NCI-H226 (cell line): ENCODE measurements at places on chromosomes 5 and 9.

DNA sequence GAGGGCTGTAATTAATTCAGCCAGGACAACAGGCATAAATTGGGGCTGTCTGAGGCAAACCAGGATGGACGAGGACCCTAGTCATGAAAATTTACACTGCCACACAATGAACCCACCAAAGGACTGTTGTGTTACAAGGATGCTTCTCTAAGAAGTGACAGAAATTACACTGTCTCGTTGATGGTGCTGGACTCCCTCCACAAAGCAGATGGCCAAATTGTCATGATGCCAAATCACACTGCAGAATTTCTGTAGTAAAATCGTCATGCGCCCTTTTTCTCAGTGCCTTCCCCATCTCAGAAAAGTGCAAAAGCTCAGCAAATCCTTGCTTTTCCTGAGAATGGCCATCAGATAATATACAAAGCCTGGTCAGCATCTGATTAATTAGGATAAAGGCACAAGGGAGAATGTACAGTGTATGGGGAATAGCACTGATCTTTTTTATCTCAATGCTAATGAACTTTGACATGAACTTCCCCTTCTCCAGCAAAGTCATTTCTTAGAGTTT is 545.8 kb downstream of the CSNK1G3 start:
- no peak for DNase-seq

DNA sequence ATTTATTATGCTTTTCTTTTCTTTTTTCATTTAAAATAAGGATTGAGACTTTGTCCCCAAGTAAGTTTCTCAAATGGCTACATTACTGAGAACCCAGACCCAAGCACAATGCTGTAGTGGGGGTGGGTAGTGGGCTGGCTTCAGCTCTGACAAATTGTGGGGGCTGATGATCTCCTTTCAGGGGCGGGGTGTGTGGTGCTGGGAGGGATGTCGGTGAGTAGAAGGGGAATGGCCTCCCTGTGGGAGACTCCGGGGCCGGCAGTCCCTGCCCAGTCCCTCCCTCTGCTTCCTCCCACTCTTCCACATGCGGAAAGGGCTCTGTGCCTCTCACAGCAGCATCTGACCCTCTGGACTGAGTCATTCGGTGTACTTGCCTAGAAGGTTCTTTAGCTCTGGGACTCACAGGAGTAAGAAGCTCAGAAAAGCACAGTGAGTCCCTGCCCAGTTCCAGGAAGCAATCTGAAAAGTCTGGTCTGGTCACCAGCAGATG is 14.3 kb downstream of the CD180 start:
- DNase-seq = peak; percentile 80

DNA sequence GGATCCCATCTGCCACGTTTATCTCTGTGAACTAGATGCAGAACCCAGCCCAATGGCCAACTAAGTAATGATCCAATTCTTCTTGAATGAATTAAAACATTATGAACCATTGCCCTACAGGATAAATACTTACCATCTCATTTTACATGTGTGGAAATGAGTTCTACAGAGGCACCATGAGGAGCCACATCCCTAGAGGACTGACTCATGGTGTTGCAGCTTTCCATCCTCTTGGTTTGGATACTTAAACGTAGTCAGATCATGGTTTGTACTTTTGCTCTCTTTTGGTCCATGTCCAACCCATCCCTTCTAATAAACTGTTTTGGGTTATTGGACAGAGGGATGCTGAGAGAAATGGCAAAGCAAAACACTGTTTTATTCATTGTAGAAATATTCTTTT is 484.8 kb downstream of the EBF1 start:
- DNase-seq = no peak

DNA sequence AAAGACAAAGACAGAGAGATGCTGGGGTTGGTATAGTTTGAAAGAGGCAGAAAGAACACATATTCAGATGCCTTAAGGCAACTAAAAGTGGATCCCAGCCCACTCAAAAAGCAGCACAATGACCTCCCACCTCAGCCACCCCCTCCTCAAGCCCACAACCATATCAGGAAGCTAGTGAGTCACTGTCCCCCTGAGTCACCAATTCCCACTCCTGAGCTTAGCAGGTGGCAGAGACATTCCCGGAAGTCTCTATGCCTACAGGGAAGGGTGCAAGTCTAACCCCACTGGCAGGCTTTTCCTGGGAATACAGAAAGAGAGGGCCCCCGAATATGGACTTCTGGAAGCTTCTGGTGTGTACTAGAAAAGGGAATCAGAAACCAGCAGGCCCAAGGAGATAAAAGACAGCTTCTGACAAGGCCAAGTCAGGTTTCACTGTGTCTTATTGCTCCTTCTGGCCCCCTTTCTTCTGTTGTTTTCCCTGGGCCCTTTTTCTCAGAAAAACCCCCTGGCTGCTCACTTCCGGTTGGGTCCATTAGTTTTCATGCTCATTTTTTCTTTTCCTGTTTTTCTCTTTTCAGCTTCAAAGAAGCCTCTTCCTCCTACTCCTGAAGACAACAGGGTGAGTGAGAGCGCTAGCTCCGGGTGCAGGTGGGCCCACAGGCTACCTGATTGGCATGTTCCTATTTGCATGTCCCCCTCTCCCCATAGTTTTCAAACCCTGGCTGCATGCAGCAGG is 36.8 kb downstream of the ITK start:
- DNase-seq = no peak

DNA sequence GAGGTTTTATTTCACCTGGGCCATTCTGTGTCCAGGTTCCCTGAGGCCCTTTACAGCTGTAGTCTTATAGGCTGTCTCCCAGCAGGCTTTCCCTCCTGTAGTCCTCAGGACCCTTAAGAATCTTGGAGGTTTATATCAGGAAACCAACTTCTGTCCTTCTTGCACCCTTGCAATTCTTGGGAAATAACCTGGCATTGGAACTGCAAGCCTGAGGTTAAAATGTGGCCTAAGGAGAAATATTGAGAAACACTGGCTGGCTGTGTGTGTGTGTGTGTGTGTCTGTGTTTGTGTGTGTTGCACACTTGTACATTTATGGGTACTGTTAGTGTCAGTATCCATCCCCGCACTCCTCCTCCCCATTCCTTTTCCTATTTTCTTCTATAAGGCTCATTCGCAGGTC is 168.9 kb downstream of the PAPPA start:
- no peak for DNase-seq

GRCh38 chr9:109283012-109283411 is 37.8 kb downstream of the EPB41L4B start:
- no peak for DNase-seq

GRCh38 chr9:74742792-74743730 is 144.7 kb downstream of the TRPM6 start:
- DNase-seq = no peak

- DNase-seq = no peak
Measured at GRCh38 chr5:140249536-140249935, 53.4 kb downstream of the PFDN1 start.

GRCh38 chr9:132536124-132536523 is 46.3 kb upstream of the BARHL1 start:
- DNase-seq = no peak

DNA sequence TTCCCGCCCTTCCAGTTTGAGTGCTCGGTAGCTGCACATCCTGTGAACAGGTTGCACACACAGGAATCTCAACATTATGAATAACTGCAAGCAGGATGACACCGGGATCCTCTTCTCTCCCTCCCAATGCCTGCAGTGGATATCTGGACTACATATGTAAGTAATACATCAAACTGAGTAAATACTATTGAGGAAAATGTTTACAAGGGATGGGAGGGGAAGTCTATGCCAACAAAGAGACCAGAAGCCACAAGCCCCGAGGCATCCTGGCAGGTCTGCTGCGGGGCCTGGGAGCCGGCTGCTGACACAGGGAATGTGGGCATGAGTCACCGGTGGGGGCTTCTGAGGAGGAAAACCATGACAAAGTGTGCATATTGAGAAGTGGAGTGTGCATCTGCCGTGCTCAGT is 8.6 kb upstream of the ANKRD33B start:
- peak; percentile 80 for DNase-seq

DNA sequence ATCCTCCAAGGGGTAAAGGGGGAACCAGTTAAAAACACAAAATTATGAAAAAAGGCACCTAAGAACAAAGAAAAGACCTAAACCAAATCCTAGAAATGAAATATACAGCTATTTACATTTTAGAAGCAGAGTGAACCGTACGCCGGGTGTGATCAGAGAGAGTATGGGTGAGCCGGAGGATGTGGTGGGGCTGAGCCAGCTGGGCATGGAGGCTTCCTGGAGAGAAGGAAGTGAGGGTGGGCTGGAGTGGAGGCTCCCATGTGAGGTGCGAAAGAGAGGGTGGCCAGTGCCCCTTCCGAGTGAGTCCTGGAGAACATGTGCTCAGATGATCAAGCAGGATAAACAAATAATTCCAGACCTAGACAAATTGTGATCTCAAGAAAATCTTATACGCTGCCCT is 111.6 kb downstream of the CACNA1B start:
- no peak for DNase-seq

- no peak for DNase-seq
Measured at GRCh38 chr9:136793086-136793946, 2.2 kb downstream of the TMEM141 start.

DNA sequence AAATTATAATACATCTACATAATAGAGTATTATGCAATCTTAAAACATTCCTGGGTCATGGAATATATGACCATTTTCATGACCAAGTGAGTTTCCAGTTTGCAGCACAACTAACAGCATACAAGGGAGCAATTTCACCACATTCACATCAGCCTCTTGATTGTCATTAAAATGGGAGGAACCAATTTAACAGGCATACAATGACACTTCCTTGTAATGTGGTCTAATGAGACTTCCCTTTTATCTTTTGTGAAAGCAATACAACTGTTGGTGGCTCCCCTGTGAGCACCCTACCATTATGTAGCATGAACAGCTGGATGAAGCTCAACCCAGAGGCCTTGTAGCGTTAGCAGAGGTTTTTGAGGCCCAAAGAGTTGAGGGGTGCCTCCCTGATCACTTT is 13.6 kb upstream of the TMOD1 start:
- no peak for DNase-seq

- DNase-seq = peak; percentile 51
Measured at GRCh38 chr5:65142511-65143011, 339.2 kb downstream of the ADAMTS6 start.

- no peak for DNase-seq
Measured at GRCh38 chr5:82106207-82106606, 134.4 kb downstream of the ATG10 start.

GRCh38 chr9:119477197-119477596 is 108.0 kb upstream of the BRINP1 start:
- DNase-seq = no peak

DNA sequence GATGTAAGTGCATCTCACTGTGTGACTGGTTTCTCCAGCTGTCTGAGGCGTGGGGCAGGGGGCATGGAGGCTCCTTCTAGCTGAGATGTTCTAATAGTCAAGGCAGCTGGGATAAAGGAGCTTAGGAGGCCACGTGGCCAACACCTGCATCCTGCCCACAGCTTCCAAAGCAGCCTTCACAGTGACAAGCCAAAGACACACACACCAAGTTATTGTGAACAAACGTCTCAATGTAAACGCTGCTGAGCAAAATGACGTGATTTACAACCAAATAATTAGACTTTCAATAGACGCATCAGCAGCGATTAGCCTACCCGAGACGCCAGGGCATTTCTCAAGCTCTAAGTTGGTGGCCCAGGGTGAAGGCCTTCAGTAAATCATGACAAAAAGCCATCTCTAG is 23.2 kb upstream of the SLC25A51 start:
- DNase-seq = no peak

GRCh38 chr5:149581192-149581861 is at the start of gene ARHGEF37:
Gene ARHGEF37, plus strand, starts transcription at chr5:149581498. Its CDS starts 16,272 bp downstream, at chr5:149597770.
- no peak for DNase-seq

GRCh38 chr5:172641359-172642050 is 442 bp downstream of the NEURL1B start:
- DNase-seq = no peak

DNA sequence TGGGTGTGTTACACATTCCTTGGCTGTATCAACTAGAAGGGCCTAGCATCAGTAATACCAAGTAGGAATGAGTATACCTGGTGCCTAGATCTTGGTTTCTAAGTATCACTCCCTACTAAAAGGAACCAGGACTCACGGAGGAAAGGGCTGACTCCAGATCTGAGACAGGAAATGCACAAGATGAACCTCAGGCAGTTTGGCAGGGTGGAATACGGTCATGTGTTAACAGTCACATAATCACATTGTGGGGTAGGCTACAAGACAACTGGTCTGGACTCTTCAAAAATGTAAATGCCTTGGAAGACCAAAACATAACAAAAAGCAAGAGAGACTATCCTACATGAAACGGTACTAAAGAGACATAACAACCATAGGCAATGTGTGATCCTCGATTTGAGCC is 158.8 kb downstream of the CRB2 start:
- DNase-seq = no peak

GRCh38 chr5:38547257-38547656 is 9.2 kb downstream of the LIFR start:
- DNase-seq = no peak

DNA sequence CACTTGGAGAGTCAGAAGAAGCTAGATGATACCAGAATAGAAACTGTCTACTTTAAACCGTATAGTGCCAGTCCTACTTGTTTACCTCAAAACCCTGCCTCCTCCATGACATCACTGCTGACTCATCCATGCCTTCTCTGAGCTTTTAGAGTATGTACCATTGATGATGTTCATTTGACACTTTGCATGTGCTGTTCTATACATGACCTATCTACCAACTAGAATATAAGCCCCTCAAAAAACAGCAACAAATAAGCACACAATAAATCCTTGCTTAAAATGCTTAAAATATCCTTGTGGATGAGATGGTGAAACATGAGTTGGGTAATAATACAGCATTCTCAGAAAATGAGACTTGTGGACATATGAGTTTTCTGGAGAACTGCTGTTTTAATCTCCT is 2.6 kb downstream of the CTNNAL1 start:
- DNase-seq = peak; percentile 67

DNA sequence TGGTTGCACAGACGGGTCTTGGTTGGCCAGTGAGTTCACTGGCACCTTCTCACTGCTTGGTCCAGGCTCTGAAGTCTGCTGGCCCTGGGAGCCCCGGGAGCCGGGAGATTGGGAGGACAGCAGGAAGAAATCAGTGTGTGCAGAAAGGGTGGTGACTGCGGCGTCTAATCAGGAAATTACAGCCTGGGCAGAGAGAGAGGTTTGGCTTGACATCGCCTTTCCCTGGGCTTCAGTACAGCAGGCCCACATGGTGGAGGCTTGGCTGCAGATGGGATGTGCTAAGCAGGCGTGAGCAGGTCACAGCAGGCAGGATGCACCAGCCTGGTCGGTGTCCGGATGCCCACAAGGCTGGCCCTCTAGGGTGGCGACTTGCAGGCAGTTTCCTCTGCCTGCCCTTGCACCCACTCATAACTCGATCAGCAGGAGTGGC is 17.2 kb downstream of the PITX1 start:
- no peak for DNase-seq

DNA sequence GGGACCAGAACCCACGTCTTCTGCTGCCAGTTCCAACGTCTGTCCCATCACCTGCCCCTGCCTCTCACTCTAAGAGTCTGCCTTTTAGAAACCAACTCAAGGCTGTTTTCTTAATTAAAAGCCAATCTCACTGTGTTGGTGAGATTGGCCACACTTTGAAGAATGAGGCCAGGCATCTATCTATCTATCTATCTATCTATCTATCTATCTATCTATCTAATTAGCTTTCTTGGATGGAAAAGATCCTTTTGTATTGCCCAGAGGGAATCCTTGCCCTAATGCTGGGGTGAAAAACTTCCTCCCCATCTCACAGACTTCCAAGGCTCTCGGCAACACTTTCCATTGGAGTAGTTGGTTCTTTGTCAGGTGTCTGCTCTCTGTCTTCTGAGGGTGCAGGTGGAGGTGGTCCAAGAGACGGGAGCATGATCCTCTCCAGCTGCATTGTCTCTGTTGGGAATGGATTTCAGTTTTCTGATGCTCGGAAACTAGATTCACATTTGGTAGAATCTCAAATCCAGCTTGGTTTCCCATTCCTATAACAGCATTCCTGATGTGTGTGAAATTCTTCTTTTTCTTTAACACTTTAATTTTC is 57.9 kb downstream of the GALNT12 start:
- no peak for DNase-seq
